ENCODE measurements at places on chromosomes 12 and 14.
A peak's percentile ranks its signal among the peaks of the same experiment; 100 is the strongest.

- no peak for DNase-seq
Measured at GRCh38 chr12:53025250-53025649, 19.0 kb downstream of the EIF4B start.

DNA sequence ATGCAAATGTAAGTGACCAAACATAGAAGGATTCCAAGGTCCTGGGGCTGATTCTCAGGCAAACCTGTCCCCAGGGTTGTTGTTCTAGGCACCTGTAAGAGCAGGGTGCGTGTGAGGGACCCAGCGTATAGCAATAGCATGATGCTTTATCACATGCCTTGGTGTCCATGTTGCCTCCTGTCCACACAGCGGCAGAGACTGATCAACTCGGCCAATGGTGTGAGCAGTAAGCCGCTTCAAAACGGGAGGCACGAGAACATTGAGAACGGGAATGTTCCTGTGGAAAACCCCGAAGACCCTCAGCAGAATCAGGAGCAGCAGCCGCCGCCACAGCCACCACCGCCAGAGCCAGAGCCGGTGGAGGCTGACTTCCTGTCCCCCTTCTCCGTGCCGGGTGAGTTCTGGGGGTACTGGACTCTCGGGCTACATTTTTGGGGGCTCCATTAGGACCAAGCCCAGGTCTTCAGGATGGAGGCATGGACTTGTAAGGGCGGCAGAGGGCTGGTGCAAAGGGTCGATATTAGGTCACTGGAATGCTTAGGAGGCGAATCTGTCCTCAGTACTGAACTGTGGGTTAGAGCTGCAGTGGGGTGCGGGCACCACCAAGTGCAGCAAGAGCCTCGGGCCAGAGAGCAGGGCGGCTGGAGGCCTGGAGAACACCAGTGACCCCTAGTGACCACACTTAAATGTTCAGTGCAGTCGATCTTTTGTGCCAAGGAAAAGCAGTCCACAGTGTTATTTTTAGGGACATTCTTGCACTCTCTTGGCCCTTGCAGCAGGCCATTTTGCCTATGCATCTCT is 57.2 kb upstream of the RIN3 start:
- DNase-seq: no peak

GRCh38 chr12:48366131-48366530 is 15.4 kb upstream of the ZNF641 start:
- no peak for DNase-seq

- DNase-seq: peak; percentile 51
Measured at GRCh38 chr14:92680781-92681650, 67.4 kb downstream of the LGMN start.

GRCh38 chr12:31246470-31246850 is 79.5 kb downstream of the SINHCAF start:
- DNase-seq: no peak

- DNase-seq: peak; percentile 79
Measured at GRCh38 chr12:69157023-69157655, 82.2 kb upstream of the CPSF6 start.

DNA sequence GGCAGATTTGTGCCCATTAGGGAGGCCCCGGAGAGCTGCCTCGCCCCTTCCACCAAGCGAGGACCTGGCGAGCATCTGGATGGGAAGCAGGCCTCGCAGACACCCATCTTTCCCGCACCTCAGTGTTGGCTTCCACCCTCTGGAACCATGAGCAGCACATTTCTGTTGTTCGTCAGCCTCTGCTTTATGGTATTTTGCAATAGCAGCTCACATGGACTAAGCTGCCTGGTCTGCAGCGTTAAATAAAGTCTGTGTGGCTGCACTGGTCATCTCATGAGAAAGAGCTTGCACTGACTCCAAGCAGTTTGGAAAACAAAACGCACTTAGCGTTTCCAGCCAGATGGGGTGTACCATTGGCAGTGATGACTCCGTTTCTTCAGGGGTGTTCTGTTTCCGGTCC is 75.8 kb downstream of the GLT1D1 start:
- no peak for DNase-seq

GRCh38 chr12:46152456-46152855 is 116.4 kb downstream of the SLC38A1 start:
- DNase-seq: no peak

DNA sequence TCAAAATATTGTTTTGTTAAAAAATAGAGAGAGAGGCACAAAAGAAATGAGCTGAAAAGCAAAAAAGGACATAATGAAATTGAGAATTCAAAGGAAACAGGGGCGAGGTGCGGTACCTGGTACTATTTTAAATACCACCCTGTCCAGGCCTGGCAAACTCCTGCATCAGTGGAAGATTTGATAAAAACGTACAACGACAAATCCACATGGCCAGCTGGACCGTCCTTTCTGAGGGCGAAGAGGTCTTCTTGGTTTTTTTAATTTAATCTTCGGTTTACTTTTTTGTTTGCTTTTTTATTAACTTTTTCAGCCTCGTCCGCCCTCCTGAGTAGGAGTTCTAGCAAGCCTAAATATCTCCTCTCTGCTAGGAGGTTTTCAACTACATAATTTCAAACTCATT is 11.9 kb downstream of the BCL11B start:
- no peak for DNase-seq

DNA sequence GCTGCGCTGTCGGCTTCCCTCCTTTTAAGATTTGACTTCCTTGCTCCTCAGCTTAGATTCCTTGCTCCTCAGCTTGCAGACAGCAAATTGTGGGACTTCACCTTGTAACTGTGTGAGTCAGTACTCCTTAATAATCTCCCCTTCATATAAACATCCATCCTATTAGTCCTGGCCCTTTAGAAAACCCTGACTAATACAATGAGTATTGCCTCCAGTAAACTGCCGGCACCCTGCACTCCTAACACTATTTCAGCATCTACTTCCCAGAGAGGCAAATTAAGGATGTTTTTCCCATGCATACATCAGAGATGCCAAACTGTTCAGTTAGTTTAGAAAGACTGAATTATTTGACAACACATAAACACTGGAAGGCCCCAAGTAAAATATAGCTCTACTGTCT is 611.3 kb upstream of the TMEM132C start:
- DNase-seq: no peak

GRCh38 chr12:69662764-69663163 is 36.3 kb downstream of the BEST3 start:
- no peak for DNase-seq

DNA sequence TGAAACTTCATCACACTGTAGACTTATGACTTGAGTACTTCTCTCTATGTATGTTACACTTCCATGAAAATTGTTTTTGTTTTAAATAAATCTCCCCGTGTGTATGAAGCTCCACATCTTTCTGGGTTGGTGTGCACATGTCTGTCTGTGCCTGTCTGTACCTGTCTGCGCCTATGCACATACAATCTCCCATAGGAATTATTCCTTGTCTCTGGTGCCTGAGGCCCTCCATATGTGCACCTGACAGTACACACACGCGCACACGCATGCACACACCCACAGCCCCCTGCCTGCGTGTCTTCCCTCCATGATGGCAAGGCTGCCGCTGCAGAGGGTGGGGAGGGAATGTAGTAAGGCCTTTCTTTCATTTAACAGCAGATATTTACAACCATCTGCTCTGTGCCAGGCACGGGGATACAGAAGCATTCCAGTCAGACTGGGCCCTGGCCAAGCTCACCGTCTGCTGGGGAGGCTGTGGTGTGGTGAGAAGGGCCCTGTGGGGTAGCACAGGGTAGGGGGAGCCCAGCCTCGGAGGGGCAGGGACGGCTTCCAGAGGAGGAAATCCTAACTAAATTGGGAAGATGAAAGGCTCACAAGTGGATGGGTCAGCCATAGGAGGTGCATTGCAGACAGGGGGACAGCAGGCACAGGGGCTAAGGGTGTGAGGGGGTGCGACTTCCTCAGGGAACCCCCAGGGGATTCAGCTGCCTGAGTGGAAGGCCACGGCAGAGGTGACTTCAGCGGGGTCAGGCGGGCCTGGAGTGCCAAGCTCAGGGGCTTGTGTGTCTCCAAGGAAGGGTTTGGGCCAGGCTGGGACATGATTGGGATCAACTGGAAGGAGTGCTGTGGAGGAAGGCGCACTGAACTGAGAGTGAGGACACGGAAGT is 26.1 kb downstream of the KRT8 start:
- no peak for DNase-seq

DNA sequence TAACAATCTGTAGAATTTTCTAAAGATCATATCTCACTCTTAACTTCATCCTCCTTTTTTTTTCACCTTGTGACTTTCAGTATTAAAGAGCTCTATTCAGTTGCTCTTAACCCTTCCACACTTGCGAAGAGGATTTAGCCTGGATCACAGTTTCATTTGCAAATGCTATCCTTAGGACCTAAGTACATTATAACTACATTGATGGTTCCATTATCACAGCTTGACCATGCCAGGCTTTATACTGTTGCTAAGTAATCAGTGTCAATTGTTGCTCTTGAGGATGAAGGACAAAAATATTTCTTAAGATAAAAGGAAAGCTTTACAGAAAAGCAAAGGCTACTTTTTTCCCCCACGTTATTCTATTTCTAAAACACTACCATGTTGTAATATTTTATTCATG is 122.2 kb downstream of the PDZRN4 start:
- no peak for DNase-seq

DNA sequence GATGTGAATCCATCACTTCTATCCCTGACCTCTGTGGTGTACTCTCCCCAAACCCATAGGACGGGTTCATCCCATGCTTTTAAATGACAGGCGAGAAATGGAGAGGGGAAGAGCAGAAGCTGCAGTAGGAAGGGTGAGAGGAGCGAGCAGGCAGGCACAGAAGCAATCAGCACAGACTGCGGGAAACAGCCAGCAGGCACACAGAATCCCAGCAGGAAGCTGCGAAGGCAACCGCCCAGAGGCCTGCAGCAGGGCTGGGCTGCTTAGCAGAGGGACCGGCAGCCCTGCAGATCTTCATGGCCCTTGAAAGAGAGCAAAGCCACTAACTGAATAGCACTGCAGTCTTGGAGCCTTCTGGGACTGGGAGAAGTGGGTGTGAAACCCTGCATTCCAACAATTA is 287.0 kb upstream of the FKBP4 start:
- DNase-seq: no peak

DNA sequence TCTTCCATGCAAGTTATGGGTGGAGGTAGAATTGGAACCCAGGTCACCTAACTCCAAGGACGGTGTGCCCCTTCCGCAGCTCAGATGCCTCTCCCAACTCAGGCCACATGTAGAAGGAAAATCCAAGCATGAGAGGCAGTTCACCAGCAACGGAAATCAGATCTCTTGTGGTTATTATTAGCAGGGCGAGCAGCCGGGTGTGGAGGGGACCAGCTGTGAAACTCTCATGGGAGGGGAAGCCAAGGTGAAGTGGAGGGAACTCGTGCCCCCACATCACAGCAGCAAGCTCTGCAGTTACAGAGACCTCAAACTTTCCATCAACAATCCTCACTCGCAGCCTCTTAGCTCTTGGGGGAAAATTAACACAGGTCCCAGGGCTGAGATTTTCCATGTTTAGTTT is 79.7 kb downstream of the KSR2 start:
- no peak for DNase-seq

DNA sequence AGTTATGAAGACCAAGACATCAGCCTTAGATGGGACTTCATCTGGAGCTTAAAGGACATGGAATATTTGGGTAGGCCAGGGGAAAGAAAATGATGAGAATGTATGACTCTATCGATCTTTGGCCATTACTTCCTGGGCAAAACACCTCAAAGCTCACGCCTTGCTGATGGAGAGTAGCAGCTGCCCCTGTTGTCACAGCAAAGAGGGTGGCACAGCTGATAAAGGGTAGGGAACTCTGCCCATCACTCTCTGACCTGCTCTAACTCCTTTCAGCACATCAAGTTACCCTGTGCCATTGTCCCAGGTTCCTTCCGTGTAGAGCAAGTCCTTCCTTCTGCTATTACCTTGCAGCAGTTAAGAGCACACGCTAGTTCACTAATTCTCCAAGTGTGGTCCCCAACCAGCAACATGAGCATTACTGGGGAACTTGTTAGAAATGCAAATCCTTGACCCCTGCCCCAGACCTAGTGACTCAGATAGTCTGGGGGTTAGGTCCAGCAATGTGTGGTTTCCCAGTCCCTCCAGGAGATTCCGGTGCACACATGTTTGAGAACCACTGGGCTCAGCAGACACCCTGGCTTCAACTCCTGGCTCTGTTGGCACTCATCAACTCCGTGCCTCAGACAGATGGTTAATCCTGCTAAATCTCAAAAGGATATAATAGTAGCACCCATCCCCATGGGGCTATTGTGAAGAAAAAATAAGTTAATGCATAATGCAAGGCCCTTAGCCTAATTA is 93.7 kb upstream of the EEA1 start:
- DNase-seq: no peak

DNA sequence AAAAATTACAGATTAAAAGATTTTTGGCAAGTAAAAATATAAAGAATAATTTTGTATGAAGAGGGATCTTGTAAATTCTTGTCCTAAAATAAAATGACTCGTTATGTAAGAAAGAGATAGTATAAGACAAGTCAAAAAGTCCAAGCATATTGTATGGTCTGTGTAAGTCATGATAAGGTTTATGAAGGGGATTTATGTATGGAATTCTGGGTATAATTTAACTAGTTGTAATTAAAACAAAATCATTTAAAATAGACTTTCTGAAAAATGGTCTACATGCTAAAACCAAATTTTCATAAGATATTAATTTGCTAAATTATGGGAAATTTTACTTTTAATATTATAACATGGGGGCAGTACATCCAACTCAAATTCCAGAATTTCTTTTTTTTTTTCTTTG is 17.6 kb upstream of the PEX5 start:
- no peak for DNase-seq

GRCh38 chr14:25828562-25828961 is 769.3 kb downstream of the NOVA1 start:
- DNase-seq: no peak

- no peak for DNase-seq
Measured at GRCh38 chr14:68349900-68350629, 442.8 kb downstream of the ZFP36L1 start.

DNA sequence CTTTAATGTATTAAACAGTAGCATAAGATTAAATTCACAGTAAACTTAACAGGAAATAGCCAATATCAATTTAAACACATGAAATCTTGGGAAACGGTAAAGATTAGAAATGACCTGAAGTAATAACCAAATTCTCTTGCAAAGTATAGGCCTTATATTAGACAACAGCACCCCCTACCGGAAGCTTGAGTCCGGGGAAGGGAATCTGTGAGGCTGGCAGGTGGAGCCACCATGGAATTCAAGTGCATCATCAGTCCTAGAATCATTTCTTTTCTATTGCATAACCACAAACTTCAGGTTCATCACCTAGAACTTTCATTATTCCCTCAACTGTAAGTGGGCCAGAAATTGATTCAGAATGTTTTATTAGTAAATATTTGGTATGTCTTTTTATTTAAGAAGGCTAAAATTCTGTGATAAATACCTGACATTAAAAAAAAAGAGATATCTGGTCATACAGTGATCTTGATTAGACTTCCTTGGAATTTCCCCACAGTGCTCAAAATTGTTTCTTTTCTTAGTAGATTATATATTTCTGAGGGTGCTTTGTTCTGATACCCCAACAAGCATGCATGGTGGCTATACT is 48.6 kb downstream of the AP5M1 start:
- peak; percentile 36 for DNase-seq

- DNase-seq: no peak
Measured at GRCh38 chr12:6428326-6428725, 16.4 kb upstream of the CD27 start.

Measured in activated T-helper 1 cell treated with Interleukin-2 at 50 U/mL for 16 hours (primary cell).